Motor neuron (in vitro differentiated cells): ENCODE measurements at places on chromosomes 7 and 10. TPM values are rescaled to one million over a fixed set of nuclear protein-coding genes. Genes with fewer than 3 reads are reported as not detected.
A peak's percentile ranks its signal among the peaks of the same experiment; 100 is the strongest.

Gene REEP3
- total RNA-seq = 26.0 and 30.4 TPM in 2 replicates

GRCh38 chr7:101901661-101902491 lies 84.5 kb downstream of the CUX1 start:
- ATAC-seq = no peak

GRCh38 chr7:158257001-158257400 lies 330.6 kb downstream of the PTPRN2 start:
- no peak for ATAC-seq

GRCh38 chr10:87656431-87657072 lies 3.1 kb upstream of the PAPSS2 start:
- no peak for ATAC-seq

DNA sequence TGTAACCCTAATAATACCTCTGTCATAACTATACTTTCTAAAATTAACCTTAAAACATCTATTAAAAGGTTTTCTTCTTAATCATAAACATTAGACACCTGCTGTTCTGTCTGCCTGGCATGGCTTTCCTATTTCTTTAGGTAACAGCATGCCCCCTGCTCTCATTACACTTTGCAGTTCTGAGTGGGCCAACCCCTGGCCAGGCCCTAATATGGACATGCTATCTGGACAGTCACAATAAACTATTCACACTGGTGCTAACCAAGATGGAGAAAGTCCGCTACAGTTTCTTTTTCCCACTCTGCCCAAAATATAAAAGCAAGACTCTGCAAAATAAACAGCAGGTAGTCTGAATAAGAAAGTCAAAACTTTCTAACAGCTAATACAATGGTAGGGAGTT lies 84.0 kb downstream of the ELAPOR2 start:
- ATAC-seq = no peak

Gene GET4
- 18.8 and 20.6 TPM in 2 replicates for total RNA-seq

DNA sequence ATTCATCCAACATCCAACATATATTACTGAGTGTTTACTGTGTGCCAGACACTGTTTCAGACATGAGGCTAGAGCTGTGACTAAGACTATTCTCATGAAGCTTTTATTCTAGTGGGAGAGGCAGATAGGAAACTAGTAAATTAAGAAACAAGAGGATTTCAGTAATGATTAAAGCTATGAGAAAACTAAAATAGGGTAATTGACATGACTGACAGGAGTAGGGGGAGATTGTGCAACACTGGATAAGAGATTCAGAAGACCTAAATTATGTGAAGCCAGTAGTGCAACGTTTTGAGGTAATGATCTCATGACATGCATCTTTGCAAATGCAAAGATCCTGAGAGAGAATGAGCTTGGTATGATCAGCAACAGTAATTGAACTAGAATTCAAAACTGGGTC lies 48.6 kb upstream of the MKLN1 start:
- ATAC-seq = no peak

DNA sequence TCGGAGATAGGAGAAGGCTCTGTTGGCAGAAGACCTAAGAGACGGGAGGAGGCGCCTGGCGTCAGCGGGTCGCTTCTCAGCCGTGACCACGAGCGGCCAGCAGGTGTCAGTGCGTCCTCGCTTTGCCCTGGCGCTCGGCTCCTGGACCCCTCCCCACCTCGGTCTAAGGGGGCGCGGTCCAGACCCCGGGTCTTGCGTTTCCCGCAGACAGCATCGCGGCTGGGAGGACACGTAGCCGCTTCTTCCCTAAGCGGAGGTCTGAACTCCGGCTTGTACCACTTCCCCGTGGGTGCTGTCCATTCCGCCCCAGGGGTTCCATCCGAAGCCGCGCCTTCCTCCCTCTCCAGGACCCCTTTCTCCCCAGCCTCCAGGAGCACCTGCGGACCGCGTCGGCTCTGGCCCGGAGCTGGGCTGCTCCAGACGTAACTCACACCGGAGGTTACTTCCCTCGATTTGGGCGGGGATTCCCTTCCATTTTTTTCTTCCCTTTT lies 593 bp upstream of the ADRA2A start:
- ATAC-seq = peak; percentile 81

Gene ATAD1
- total RNA-seq = 76.0 and 77.4 TPM in 2 replicates

Gene GRM3
- 0.05 TPM in 1 of 2 replicates, not detected in the other for total RNA-seq

- peak; percentile 82 for ATAC-seq
Measured at GRCh38 chr10:54691331-54691730, 109.7 kb downstream of the PCDH15 start.
